Upper lobe of right lung (tissue), 1 donor: ENCODE measurements at places on chromosomes 7 and 10. TPM values are rescaled to one million over a fixed set of nuclear protein-coding genes. Genes with fewer than 3 reads are reported as not detected.

TSPAN12 gene
- 51.8 TPM for total RNA-seq

TMEM139 gene
- total RNA-seq = 25.1 TPM

DNA sequence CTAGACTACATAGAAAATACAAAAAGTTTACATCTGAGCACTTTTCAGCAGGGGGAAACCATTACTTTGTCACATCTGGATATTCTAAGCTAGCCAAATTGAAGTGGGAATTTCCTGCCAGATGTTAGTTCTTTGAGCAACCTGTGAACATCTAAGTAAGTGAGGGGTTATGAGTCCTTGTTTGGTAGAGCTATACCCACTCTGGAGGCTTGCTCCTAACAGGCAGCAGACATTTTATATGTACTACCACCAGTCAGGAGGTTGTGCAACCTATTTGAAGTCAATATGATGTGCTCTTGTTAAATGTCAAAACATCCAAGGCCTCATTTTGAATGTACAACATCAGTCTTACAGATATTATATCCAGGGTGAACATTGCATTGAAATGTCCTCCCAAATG, 143.3 kb upstream of the KAT6B start:
- H3K4me3 ChIP-seq = no peak overlapping the region
- H3K27me3 ChIP-seq = no peaks in the 10 kb centered on the region
- no peaks in the 10 kb centered on the region for H3K4me1 ChIP-seq
- no peak for DNase-seq
- no peak overlapping the region for H3K27ac ChIP-seq

DNA sequence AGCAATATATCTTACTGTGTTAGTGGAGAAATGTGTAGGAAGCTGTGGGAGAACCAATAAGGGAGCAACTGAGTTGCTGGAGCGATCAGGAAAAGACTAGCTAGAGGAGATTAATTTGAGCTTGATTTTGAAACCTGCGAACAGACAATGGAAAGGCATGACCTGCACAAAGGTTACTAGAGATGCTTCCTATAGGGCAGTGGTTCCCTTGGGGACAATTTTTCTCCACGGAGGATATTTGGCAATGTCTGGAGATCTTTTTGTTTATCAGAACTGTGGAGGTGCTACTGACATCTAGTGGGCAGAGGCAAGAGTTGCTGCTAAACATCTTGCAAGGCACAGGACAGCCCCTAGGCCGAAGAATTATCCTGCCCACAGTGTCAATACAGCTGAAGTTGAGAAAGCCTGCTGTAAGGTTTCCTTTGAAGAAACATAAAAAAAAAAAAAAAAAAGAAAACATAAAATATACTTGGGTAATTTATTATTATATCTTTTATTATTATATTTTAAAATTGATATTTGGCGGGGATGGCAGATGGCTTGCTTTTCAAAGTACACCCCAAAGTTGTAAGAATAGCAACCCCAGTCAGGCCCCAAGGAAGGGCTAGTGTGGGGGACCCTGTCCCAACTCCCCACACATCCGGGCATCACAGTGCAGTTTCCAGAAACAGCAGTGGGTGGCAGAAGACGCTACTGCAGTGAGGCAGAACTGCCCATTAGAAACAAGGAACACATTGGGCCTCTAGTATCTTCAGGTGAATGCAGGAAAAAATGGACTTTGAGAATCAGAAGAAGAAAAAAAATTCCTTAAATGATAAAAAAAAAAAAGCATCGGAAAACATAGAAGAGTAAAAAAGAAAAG, 481.6 kb downstream of the SH2D4B start:
- no peaks in the 10 kb centered on the region for H3K36me3 ChIP-seq
- H3K4me3 ChIP-seq = no peak overlapping the region
- H3K27me3 ChIP-seq = no peaks in the 10 kb centered on the region
- no peak overlapping the region for H3K27ac ChIP-seq
- DNase-seq = no peak

DNA sequence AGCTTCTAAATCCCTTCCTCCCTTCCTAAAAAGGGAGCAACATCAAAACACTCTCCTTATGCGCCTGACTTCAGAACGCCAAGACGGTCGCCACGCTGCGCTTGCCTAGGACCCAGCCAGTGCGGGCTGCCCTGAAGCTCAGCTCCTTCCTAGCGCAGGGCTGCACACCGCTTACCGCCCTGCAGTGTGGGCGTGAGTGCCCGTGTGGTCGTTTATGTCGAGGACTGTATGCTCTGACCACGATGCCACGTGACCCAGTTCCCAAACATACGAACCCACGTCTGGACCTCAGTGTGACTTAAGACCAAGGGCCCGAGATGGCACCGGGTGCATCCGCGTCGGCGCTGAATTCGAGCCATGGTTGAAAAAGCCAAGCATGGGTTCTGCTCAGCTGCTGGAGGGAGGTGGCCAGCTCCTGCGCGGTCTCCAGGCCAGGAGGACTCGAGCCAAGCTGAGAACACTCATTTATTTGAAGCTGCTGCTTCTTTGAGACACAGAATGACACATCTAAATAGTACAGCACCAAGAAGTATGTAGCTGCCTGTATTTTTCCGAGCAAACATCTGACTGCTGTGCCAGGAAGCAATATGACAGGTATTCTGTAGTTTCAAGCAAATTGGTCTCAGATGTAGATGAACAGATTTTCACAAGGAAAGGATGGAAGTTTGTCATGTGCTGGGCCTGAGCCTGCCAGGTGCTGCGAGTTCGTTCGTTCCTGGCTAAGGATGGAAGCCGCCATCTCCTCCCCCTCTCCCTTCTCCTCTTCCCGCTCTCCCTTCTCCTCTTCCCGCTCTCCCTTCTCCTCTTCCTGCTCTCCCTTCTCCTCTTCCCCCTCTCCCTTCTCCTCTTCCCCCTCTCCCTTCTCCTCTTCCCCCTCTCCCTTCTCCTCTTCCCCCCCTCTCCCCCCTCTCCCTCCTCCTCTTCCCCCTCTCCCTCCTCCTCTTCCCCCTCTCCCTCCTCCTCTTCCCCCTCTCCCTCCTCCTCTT, 184.7 kb downstream of the EBF3 start:
- H3K36me3 ChIP-seq = no peaks in the 10 kb centered on the region
- H3K27ac ChIP-seq = no peak overlapping the region
- H3K27me3 ChIP-seq = no peaks in the 10 kb centered on the region
- no peaks in the 10 kb centered on the region for H3K4me1 ChIP-seq

DNA sequence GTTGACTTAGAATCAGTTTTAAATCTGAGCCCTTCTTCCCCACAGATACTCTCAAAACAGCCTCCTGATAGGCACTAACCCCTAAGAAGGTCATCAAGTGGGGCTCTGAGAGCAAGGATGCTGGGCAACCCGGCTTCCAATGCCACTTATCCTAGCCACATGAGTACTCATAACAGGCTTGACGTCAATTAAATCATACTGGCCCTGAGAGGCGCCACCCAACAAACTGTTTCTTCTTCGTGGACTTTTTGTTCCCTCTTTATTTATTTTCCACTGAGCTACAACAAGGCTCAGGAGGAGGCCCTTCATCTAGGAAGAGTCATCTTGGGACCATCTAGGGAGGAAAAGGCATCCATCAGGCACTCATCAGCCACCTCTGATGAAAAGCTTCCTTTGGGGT, 255.9 kb downstream of the KCNMA1 start:
- H3K4me3 ChIP-seq = no peak overlapping the region
- no peaks in the 10 kb centered on the region for H3K36me3 ChIP-seq
- H3K27ac ChIP-seq = no peak overlapping the region
- no peak for DNase-seq
- no peaks in the 10 kb centered on the region for H3K4me1 ChIP-seq

DNA sequence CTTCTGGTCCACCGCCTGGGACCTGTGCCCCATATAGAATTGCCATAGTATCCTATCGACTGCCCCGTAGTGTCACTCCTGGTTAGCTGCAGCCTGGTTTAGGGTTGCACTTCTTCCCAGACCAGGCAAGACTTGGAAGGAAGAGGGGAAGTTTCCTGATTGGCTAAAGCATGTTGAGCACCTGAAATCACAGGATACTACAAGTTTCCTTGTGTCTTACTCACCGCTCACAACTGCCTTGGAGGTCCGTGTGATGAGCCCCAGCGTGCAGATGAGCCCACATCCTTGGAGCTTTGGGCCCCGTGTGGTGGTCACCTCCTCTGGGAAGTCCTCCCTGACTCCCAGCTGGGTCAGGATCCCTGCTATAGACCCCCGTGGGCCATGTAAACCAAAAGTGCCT, 73.9 kb upstream of the GTF2I start:
- no peak overlapping the region for H3K4me3 ChIP-seq
- no peaks in the 10 kb centered on the region for H3K36me3 ChIP-seq
- H3K27me3 ChIP-seq = no peaks in the 10 kb centered on the region
- no peak overlapping the region for H3K27ac ChIP-seq
